AG04449 (cell line): ENCODE measurements at places on chromosomes 3 and 15.
A peak's percentile ranks its signal among the peaks of the same experiment; 100 is the strongest.

- DNase-seq = no peak
Observed at GRCh38 chr15:78987556-78988360, 42.9 kb upstream of the CTSH start.

DNA sequence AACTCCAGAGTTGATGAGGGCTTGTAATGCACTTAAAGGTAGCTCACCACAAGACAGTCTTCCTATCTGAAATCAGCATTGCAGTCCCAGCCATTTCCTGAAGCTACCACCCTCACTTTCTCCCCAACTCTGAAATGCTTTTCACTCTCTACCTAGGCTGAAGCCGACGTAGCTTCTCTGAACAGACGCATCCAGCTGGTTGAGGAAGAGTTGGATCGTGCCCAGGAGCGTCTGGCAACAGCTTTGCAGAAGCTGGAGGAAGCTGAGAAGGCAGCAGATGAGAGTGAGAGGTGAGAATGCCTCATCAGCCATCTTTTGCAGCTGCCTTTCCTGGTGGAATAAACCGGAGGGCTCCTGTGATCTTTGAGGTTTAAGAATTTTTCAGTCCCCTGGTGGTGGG is 14.3 kb downstream of the TPM1 start:
- no peak for DNase-seq

DNA sequence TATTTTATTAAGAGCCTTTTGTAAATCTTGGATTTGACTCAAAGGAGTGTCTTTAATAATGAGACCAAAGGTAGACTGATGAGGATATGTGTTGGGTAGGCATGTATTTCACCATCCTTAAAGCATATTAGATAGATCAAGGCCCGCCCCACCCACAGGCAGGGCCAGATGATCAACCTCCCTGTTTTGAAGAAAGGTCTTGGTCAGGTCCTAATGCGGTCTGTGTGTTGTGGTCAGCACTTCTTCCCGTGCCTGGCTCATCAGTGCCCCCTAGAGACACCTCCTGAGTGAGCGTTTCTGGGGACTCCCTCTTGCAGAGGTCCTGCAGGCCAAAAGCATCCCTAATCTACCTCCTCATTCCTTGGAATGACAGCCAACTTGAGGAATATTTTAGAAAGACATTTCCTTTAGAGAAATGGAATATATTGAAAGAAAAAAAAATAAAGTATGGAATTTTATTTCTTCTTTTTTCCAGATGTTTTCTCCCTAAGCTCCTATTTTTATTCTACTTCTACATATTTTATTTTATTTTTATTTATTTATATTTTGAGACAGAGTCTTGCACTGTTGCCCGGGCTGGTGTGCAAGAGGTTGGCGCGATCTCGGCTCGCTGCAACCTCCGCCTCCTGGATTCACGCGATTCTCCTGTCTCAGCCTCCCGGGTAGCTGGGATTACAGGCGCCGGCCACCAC is 6.0 kb downstream of the TM4SF4 start:
- DNase-seq = peak; percentile 37

DNA sequence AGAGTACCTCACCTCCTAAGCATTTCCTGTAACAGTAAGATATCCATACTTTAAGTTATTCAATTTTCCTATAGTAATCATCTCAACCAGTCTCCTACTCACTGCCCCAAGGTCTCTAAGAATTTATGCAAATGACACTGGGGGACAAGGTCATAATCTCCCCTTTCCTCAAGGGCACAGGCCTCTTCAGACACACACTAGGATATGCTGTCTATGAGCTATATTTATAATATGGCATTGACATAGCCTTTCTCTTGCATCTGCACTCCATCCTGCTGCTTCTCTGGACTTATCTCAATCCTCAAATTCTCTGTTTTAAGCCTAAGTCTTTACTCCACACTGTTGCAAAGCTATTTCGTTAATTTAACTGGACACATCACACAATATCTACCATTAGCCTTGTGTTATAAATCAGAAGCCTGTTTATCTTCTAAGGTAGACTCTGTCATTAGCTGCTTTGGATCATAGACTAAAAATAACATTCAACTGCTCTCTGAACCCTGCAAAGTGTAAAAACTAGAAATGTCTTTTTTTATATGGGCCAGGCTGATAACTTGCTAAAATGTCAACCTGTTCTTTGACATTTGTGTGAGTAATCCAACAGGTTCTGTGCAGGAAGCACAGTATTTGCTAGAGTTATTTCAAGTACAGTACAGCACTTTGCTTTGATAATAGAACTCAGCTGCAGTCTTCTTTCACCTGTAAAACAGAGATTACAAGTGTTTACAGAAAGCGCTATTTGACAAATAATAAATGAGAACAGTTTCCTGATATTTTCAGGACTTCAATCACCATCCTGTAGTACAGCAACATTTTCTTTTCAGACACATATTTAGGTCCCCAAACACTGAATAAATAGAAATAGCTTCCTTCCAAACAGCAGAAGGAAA is 17.8 kb upstream of the SEC62 start:
- no peak for DNase-seq

GRCh38 chr15:41207687-41208448 is 22.7 kb downstream of the EXD1 start:
- no peak for DNase-seq

DNA sequence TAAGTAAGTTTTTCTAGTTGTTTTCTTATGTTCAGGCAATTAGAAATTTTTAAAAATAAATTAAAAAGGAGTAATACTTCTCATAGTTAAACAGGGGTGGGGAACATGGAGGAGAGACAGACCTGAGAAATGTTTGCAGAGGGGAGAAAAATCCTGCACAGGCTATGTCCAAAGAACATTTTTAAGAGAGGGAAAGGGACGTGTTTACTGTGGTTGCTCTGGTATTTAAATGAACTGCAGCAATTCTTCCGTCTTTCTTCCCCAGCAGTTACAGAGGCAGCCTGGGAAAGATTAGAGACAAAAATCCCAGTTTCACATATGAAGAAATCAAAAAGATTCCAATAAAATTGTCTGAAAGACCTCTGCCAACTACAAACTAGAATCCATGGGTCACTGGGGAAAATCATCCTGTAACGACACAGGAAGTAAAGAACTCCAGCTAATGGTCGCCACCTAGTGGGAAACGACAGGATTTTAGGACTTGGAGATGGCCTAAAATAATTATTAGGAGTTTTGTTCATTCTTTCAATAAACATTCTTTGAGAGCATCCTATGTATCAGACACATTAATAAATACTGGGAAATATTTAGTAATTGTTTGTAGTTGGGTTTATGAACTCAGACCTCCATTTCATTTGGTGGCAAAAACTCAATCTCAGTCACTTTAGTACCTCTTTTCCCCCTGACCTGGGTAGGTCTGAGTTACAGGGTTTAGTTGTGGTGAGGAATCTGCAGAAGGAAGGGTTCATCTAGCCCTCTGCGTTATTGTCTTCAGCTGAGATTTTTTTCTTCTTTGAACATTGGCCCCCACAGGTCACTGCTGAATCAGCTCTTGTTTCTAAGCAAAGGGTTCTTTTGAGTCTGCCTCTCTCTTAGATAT is 69.9 kb upstream of the GOLIM4 start:
- peak; percentile 23 for DNase-seq

DNA sequence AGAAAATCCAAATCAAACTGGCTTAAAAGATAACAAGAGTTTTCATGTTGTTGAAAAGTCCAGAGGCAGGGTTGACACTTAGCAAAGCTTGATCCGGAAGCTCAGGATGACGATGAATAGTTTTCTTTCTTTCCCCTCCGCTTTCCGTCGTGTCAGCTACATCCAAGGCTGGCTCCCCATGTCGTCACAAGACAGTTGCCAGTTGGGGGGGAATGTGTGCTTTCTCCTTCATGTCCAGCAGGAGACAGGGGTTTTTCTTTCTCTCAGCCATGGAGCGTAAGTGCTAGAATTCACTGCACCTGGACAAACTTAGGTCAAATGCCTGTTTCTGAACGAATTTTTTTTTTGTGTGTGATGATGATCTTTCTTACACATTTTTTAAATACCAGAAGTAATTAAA is 273.8 kb upstream of the RGMA start:
- DNase-seq = no peak

DNA sequence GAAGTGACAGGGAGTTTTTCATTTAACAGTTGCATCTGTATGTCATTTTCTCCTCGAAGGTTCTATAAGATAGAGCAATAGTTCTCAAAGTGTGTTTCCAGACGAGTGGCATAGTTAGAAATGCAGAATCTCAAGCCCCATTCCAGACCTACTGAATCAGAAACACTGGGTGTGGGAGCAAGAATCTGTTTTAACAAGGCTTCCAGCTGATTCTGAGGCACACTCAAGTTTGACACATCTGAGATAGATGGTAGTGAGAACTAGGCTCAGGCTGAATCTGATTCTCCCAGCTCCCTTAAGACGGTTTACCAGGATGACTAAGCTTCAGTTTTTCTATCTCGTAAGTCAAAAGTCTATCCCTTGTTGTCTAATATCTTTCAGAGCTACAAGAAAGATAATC is 159.8 kb upstream of the NUDT16 start:
- peak; percentile 85 for DNase-seq

GRCh38 chr3:2802429-2802828 is 307.7 kb downstream of the IL5RA start:
- DNase-seq = no peak

- peak; percentile 95 for DNase-seq
Observed at GRCh38 chr3:102089904-102090720, 240.8 kb downstream of the NFKBIZ start.

- DNase-seq = no peak
Observed at GRCh38 chr15:59570315-59570714, 41.3 kb upstream of the GCNT3 start.

DNA sequence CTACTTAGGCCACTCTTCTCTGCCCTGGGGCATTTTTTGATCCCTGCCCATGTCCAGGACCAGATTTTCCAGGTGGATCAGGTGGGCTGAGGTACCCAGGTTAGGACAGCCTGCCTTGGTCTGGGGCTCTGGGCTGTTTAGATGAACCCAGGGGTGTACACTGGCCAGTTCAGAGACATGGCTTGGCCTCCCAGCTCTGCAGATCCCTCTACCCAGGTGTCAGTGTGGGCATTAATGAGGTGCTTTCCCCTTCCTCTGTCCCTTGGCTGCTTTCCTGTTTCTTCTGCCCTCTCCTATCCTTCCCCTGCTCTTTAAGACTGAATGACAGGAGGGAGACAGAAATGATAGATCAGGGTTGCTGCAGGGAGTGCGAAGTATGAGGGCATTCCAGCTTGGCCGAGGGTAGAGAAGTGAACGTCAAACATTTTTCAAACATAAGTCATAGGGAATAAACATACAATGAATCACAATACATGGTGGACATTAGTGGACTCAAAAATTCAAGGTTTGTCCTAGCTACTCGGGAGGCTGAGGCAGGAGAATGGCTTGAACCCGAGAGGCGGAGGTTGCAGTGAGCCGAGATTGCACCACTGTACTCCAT is 30.5 kb downstream of the RTP1 start:
- peak; percentile 46 for DNase-seq

DNA sequence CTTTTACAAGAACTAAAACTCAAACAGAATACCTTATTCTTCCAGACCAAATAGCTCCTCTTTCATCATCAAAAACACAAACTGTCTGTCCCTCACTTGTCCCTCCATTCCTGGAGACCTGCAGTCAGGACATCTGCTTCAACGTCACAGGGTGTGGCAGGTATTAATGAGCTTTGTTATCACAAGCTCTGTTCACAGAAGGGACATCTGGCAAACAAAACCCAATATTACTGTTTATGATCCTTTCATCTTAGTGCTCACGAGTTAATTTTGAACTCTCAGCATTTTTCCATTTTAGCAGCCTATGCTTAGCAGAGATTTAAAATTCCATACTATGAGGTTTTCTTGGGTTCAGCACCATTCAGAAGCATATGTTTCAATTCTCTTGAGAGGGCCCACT is 32.9 kb downstream of the AP3S2 start:
- DNase-seq = no peak

DNA sequence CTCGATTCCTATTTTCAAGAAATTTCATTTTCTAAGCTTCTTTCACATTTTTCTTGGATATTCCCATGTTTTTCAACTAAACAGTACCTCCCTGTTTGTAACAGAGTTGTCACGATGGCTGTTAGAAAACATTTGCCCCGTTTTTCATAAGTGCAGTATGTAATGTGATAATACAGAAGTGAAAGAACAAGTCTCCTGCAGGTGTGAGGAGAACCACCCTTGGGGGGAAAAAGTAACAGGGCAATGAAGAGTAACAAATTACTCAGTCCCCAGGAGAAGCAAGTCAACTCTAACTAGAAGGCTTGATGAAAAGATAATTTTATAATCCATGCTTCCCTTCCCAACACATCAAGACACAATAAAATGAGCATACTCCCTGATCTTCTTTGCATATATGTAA is 493.3 kb downstream of the FOXP1 start:
- no peak for DNase-seq

- no peak for DNase-seq
Observed at GRCh38 chr3:52128118-52128683, 26.0 kb downstream of the POC1A start.

- no peak for DNase-seq
Observed at GRCh38 chr3:33401781-33402180, 38.4 kb downstream of the UBP1 start.

DNA sequence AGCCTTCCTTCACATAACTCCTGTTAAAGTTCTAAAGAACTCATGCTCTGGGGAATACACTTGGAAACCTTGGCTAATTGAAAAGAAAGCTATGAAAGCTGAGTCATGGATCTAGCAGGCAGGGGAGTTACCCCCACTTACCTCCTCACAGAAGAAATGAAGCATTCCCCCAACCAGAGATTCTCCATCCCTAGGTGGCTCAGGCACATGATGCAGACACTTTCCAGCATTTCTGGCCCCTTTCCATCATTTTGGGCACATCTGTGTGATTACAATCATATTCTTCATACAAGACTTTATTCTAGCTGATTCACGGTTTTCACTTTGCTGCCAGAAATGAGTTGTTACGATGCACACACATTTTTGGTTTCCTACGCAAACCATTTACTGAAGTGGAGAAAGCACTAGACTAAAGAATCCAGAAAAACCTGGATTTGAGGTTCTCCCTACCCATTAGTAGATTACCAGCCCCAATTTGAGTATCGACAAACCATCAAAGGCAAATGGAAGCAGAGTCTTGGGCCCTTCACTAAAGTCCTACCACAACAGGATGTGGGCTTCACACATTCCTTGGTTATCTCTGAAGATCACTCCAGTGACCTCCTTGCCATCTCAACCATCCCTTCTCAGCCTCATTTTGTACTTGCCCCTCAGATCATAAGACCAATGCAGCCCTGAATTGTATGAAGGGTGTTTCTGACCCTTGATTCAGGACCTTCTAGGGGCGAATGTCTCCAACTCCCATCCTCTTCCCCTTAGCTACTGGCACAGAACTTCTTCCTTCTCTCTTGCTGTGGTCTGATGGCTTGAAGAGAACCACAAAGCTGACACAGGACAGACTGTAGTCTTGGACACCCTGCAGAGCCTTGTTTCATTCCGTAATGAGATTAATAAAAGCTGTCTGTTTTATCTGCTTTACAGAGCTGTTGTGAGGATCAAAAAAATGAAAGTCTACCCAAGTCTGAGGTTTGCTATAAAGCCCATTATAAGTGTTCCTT is 42.5 kb upstream of the SNRK start:
- DNase-seq = no peak

- DNase-seq = no peak
Observed at GRCh38 chr3:149909923-149910322, 60.8 kb downstream of the PFN2 start.
